ENCODE measurements at places on chromosomes 13 and 19.

GRCh38 chr13:56736966-56737365 is 403.8 kb upstream of the PRR20A start:
- DNase-seq = no peak

DNA sequence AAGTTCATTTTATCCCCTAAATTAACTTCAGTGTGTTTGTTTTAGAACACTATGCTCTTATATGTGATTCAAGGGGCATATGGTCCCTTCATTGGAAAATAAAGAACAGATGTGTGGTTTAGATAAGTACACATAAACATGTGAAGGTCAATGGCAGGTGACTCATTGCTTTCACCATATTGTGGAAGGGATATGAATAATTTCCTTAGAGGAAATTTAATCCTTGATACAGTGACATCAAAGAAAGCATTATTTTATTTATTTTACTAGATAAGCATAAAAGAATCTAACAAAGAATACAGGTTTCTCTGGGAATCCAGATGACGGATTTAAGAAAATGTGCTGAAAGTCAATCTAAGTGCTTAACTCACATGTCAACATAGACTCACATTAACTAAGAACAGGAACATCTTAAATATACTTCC is 373.5 kb downstream of the KCTD12 start:
- no peak for DNase-seq

- DNase-seq = no peak
Observed at GRCh38 chr13:29664591-29664990, 69.1 kb upstream of the SLC7A1 start.

DNA sequence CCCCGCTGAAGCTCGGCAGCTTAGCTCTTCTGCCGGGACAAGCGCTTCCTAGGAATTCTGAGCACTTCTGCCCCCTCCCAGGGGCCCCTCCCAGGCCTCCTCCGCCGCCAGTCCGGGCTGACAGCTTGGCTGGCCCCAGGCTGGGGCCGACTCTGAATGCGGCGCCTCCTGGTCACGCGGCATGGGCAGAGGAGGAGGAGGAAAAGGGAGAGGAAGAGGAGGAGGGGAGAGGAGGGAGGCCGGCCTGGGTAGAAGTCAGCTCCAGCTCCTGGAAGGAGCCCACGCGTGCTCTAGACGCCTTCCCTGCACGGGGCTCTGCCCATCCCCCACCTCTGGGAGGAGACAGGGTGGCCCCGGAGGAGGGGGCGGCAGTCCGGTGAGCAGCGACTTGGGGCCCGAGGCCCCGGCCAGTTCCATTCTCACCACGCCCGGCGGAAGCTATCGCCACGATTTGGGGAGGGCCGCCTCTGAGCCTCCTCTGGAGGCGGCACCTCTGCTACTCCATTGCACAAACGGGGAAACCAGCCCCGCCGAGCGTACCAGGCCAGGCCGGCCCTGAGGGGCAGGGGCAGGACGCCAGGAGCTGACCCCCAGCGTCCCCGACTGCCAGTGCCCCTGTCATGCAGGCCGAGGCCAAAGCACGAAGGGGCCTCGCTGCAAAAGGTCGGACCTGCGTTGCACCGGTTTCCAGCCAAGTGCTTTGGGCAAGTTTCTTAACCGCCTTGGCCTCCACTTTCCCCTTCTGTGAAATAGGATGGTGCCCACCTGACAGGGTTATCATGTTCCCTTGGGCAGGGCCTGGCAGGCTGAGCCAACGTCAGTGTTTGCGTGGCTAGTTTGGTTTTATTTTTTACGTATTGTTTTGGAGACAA is 31.6 kb downstream of the CCNE1 start:
- no peak for DNase-seq

GRCh38 chr19:2659856-2660432 is 42.5 kb downstream of the GNG7 start:
- no peak for DNase-seq

DNA sequence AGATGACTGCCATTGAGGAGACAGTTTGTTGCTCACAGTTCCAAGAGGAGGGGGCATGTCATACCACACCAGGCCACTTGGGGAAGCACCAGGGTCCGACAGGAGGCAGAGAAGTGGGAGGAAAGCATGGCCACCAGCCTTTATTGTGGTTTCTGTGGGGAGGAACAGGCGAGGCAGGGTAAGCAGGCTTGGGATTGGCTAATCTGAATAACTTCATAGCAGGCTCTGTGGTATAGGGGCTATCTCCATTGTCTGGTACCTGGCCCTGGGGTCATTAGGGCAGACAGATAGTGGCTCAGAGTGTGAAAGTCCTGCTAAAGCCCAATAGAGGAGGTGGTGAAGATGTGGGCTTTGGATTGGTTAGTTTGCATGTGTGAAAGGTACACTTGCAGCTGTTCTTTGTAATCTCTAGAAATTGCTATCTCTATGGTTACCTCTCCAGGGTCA is 35.5 kb downstream of the CBY2 start:
- no peak for DNase-seq

GRCh38 chr13:112704308-112705145 is 14.7 kb downstream of the ATP11A start:
- DNase-seq = no peak

DNA sequence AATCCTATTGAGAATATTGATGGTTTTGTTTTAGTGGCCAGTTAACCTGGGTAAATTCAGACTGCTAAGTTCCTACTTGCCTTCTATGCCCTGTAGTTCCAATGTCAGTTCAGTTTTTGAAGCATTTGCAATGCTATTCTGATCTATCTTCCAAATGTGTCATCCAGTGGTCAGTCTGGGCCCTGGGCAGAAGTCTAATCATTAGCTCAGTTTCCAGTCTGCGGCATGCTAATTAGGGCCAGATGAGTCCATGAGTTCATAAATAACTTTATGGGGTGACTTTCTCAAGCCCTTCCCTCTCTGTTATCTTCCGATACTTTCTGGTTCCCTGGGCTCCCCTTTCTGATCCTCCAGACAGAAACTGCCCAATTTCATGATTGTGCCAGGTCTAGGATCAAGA is 32.7 kb downstream of the FAM187B start:
- DNase-seq = peak; percentile 40

- DNase-seq = peak; percentile 90
Observed at GRCh38 chr19:7928741-7929701, 3.1 kb upstream of the CTXN1 start.

GRCh38 chr13:35672611-35673010 is 196.1 kb upstream of the MAB21L1 start:
- no peak for DNase-seq

GRCh38 chr19:38831142-38831605 is 420 bp downstream of the ECH1 start:
- peak; percentile 73 for DNase-seq

- DNase-seq = peak; percentile 96
Observed at GRCh38 chr19:4379383-4380253, 20.7 kb downstream of the SH3GL1 start.

- DNase-seq = no peak
Observed at GRCh38 chr13:113904411-113904810, 40.5 kb upstream of the GAS6 start.

GRCh38 chr13:114140906-114141250 is 8.5 kb upstream of the RASA3 start:
- no peak for DNase-seq

- DNase-seq = no peak
Observed at GRCh38 chr13:26219726-26220125, 2.4 kb downstream of the RNF6 start.

DNA sequence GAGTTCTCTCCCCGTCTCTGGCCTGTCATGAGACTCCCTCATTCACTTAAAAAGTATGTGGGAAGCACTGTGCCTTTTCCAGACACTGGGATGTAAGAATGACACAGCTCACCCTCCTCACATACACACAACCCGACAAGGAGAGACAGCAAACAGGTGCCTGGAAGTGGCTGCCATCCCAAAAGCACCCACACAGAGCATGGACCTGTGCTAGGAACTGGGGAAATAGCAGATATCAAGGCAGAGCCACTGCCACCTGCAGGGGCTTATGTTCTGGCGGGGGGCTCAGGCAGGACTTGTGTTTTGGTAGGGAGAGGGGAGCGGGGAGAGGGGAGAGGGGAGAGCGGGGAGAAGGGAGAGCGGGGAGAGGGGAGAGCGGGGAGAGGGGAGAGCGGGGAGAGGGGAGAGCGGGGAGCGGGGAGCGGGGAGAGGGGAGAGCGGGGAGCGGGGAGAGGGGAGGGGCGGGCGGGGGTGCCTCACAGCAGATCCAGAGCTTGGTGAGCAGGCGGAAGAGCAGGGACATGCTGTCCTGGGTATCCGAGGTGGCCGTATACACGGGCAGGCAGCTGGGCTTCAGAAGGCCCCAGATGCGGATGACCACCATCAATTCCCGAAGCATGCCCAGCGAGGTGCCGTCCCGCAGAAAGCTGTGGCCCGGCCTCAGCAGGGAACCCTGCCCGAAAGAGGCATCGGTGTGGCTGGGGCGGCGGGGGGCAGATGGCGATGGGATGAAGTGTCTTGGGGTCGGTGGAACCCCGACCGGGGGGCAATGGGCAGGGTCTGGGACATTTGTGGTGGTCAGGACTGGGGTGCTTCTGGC is 12.2 kb downstream of the CFD start:
- no peak for DNase-seq

- DNase-seq = no peak
Observed at GRCh38 chr13:19685437-19685836, 52.0 kb downstream of the MPHOSPH8 start.

DNA sequence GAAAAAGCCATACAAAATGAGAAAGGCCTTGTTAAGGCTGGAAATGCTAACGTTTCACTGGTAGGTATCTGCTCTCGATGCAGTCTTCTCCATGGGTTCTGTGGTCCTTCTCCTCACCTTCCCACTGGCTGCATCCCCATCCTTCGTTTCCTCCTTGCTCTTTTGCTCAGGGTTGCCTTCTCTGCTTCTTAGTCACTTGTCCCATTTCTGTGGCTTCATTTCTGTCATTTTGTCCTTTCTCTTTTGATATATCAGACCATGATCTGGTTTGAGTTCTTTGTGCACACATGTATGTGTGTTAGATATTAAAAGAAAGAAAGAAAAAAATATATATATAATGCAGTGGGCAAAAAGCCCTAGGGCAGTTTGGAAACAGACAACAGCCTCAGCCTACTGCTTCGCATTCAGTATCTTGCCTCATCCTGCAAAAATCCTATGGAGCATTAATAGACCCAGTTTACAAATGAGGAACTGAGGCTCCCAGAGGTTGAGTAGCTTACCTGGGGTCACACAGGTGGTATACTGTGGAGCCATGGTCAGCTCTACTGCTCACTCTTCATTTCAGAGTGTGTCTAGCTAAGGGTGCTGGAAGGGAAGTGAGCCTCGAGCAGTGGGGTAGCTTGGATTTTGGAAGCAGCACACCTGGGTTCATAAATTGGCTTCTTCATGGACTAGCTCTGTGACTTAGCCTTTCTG is 57.6 kb upstream of the MEDAG start:
- no peak for DNase-seq

DNA sequence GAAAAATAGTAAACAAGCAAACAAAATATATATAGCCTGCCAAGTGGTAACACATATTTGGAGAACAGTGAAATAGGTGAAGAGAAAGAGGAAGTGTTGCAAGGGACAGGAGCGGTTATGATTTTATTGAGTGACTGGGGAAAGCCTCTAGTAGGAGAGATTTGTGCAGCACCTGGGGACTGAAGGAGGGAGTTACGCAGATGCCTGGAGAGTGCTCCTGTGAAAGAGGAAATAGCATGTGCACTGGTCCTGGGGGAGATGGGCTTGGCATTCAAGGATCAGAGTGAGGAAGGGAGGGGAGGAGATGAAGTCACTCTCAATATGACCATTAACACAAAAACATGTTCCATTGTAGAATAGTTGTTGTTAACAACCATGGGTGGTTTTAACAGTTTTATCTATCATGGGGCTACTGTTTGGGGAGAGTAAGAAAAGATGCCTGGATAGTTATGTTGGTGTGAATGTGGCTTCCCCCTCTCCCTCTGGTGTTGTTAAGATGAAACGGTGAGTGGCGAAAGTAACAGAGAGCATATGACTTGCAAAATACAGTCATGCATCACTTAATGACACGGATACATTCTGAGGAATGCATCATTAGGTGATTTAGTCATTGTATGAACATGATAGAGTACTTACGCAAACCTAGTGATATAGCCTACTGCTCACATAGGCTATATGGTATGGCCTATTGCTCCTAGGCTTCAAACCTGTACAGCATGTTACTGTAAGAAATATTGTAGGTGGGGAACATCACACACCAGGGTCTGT is 251.7 kb upstream of the ARGLU1 start:
- no peak for DNase-seq

- no peak for DNase-seq
Observed at GRCh38 chr13:80612804-80613203, 271.9 kb upstream of the SPRY2 start.

GRCh38 chr13:109401891-109402290 is 384.5 kb downstream of the IRS2 start:
- no peak for DNase-seq

DNA sequence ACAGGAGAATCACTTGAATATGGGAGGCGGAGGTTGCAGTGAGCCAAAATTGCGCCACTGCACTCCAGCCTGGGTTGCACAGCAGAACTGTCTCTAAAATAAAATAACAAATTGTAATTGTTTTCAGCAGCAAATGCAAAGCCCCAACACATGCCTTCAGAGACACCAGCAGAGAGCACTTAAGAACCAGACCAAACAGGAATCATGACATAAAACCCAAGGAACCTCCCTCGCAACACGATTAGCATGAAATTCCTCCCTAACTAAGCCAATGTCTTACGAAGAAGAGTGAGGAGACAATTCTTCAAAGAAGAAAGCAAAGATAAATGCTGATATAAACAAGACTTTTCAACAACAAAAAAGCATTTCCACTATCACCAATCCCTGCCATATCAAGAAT is 40.1 kb downstream of the PSPC1 start:
- DNase-seq = no peak

DNA sequence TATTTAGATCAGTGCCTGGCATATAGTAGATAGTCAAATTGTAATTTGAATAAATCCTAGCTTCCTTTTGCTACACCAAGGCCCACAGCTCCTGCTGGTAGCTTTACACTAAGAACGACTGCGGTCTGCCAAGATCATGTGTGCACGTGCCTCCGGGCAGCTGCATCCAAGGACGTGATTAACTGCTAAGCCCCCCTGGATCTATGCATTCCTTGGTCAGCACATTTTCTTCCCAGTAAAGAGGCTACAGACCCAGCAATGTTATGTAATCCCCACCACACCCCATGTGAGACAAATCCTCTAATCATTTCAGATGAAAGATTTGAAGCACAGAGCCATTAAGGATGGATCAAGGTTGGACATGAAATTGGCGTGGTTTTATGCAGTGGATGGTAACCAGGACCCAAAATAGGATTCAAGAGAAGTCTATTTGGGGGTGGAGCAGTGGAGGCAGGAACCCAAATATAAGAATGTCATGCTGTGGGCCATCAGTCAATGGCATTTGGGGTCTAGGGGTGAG is 65.2 kb upstream of the PEG3 start:
- DNase-seq = no peak

DNA sequence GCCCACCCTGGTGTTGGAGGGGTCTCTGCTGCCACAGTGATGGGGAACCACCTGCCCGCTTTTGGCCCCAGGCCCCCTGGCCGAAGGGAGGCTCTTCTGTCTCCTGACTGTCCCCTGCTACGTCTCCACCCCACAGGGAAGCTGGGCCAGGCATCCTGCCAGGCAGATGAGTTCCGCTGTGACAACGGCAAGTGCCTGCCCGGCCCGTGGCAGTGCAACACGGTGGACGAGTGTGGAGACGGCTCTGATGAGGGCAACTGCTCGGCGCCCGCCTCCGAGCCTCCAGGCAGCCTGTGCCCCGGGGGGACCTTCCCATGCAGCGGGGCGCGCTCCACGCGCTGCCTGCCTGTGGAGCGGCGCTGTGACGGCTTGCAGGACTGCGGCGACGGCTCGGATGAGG is 11.0 kb downstream of the LRP3 start:
- no peak for DNase-seq

GRCh38 chr13:43005460-43006236 is 13.6 kb upstream of the EPSTI1 start:
- DNase-seq = no peak
